Fibroblast of skin of left biceps (primary cell): ENCODE measurements at places on chromosomes 1 and 21.

- DNase-seq = peak; percentile 15
These were observed 18.6 kb downstream of the RO60 start for GRCh38 chr1:193077991-193078390.

GRCh38 chr1:99397029-99397428 lies 132.7 kb downstream of the PLPPR4 start:
- DNase-seq = no peak

DNA sequence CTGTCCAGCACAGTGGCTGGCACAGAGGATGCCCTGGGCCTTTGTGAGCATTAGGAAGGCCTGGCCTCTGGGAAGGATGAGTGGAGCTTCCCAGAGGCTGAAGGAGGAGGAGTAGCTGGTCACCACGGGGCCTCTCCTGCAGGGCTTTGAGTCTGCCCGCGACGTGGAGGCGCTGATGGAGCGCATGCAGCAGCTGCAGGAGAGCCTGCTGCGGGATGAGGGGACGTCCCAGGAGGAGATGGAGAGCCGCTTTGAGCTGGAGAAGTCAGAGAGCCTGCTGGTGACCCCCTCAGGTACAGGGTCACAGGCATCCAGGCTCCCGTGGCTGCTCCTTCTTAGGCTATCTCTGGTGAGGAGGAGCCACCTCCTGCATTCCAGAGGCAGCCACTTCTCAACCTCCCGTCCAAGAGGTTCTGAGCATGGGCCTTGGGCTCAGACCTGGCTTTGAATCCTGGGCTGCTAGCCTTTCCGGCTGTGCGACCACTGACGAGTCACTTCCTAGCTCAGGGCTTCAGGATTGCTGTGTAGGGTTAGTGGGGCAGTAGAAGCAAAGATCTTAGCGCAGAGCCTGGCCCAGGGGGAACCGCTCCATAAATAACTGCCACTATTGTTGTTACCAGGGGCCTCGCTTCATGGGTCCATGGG lies 14.0 kb downstream of the SESN2 start:
- DNase-seq = no peak

DNA sequence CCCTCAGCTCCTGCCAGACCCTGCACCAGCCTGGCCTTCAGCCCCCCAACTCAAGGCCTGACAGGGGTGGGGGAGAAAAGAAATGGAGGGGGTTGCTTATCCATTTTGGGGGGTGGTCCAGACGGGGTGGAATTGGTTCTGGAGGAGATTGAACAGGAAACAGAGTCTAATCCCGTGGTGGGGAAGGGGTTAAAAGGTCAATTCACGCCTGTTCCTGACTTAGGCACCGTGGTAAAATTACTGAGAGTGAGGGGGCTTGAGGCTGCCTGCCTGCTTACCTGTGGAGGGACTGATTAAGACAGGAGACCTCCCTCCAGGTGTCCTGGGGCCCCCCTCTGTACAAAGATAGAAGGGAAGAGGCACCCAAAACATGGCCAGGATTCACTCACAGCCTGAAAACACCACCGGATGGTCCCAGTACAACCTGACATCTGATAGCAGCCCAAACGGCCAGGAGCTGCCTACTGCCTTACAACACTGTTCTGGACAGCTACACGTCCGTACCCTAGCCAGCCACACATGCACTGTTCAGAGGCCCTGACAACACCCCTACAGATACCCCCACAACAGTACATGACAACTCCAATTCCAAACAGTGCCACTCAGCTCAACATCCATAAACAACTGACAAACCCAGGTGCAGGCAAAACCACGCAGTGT lies 31.8 kb downstream of the AHDC1 start:
- no peak for DNase-seq

DNA sequence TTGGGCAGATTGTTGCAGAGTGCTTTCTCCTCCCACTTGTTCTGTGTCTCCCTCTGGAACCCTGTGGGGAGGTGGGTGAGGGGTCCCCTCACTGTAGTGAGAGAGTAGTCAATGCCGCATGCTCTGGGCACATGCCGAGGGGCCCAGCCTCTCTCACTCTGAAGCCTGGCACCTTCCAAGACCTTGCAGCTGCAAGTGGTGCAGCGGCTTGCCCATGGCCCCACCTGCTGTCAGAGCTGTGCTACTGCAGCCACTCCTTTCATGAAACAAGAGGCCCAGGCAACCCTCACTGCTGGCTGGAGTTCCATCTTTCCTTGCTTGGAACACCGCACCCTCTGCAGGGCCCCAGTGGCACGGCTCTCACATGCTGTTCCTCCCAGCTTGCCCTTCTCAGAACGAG lies 58.4 kb upstream of the COL6A1 start:
- peak; percentile 11 for DNase-seq

GRCh38 chr1:46246548-46247435 lies 771 bp upstream of the RAD54L start:
- no peak for DNase-seq

DNA sequence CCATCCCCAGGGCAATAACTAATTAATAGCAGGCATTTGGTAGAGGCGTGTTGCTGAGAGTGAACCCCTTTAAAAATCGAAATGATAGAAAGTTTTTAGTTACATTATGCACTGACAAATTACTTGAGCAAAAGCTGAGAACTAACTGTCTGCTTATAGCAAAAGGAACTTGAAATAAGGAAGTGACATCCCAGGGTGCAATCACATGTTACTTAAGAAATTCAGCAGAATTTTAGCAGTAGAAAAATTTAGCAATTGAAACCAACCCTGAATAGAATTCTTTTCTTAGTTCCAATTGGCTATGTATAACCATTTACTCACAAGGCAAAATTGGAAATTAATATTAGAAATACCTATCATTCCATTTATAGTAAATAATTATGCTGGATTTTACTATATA lies 139.5 kb upstream of the SAMSN1 start:
- DNase-seq = no peak

- DNase-seq = no peak
These were observed 112.1 kb downstream of the RUNX1 start for GRCh38 chr21:34936883-34937563.

- no peak for DNase-seq
These were observed 287.4 kb upstream of the ZP4 start for GRCh38 chr1:238177960-238178645.

- no peak for DNase-seq
These were observed 302.2 kb upstream of the DEPDC1 start for GRCh38 chr1:68799096-68799495.

GRCh38 chr1:40945491-40945973 lies 34.0 kb upstream of the CTPS1 start:
- no peak for DNase-seq

DNA sequence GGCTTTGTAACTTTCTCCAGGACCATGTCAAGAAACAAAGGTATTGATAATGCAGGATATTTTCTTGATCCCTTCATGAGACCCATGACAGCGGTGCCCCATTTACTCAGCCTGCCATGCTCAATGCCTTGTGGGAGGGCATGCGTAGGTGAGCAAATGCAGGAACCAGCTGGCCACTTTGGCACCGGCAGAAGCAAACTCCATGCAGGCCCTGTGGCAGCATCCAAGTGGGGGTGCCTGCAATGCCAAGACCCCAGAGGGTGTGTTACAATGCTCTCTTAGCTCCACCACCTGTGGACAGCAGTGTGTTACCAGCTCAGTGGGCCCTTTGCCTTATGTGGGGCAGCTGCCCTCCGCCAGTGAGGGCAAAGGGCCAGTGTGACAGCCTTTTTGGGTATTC lies 108.1 kb downstream of the ATP1B1 start:
- DNase-seq = no peak

DNA sequence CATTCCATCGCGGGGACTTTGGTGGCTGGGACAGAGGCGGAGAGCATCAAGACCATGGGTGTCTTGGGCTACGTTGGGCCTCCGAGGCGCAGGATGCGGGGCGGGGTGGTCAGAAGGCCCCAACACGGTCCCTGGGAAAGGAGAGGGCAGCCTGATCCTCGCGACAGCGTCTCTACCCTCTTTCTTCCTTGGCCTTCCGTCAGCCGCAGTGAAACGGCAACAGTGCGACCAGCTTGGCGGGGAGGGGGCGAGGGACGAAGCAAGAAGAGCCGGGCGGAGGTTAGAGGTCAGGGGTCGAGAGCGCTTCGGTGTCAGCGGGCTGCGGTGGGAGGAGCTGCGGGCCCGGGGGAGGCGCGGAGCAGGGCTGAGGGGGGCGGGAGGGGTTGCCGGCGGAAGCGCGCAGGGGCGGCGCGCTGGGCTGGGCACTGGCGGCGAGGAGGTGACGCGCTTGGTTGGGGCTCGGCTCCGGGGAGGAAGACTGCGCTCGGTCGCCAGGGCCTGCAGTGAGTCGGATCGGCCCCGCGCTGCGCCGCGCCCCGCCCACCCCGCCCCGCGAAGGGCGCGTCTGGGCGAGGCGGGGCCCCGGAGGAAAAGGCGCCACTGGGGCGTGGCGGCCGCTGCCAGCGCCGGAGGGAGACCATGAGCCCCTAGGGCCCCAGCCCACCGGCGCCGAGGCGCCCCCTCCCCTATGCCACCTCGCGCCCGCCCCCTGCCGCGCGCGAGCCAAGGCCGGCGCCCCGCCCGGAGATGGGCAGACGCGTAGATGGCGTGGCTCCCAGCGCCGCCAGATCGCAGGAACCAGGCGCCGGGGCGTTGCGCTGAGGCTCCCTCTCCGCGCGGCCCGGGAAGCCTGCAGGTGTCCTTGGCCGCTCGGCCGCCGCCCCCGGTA lies at the start of gene KCNC4:
Gene KCNC4, plus strand, starts transcription at position 600 of the 889 bp plus-strand sequence. CDS start 1,186 bp downstream, outside the sequence.
- DNase-seq = peak; percentile 32

- DNase-seq = no peak
These were observed 161.8 kb upstream of the IRF2BP2 start for GRCh38 chr1:234771642-234772344.

DNA sequence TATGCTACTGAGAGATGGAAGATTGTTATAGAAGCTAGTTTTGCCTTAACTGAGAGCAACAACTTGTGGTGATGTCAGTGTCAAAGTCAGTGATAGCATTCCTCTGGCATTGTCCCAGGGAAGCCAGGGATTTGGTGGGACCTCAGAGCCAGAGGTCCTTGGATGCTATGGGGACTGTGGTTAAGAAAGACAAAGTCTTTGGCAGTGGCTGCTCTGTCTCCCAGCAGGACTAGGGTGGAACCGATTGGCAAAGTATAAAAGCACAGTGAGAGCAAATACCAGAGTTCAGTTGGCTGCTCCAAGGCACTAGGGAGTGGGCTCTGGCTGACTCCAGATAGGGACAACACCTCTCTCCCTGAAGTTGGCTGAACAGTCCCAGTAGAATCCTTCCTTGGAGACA lies 104.8 kb downstream of the GDAP2 start:
- DNase-seq = no peak

GRCh38 chr21:39388038-39388810 lies 39.3 kb upstream of the HMGN1 start:
- peak; percentile 23 for DNase-seq

DNA sequence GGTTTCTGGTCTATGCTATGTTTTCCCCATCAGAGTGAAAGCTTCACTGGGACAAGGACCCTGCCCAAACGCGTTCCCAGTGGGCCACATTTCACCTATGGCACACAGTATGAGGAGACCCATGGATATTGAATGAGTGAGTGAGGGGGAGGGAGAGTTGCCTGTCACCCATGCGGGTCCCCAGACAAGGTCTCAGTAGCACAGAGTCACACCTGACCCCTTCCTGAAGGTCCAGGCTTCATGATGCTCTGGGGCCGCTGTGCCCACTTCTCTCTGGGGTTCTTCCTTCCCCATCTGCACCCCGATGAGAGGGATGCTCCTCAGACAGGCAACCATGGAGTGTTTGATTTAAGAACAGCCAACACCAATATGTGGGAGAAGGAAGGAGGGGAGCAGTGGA lies 72.3 kb upstream of the CSF3R start:
- no peak for DNase-seq

DNA sequence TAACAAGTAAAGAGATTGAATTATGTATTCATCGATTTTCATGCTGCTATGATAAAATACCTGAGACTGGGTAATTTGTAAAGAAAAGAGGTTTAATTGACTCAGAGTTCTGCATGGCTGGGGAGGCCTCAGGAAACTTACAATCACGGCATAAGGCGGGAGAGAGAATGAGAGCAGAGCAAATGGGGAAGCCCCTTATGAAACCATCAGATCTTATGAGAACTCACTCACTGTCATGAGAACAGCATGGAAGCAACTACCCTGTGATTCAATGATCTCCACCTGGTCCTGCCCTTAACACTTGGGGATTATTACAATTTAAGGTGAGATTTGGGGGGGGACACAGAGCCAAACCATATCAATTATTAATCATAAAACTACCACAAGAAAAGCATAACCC lies 3.3 kb upstream of the GBP3 start:
- no peak for DNase-seq

GRCh38 chr1:207832796-207833195 lies 78.1 kb downstream of the CD34 start:
- no peak for DNase-seq

DNA sequence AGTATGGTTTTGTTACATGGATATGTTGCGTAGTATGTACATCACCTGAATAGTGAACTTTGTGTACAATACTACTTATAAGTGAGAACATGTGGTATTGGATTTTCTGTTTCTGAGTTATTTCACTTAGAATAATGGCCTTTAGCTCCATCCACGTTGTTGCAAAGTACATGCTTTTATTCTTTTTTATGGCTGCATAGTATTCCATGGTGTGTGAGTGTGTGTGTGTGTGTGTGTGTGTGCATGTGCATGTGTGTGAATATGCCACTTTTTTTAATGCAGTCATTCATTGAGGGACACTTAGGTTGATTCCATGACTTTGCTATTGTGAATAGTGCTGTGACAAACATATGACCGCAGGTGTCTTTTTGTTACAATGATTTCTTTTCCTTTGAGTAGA lies 147.8 kb downstream of the LEPR start:
- no peak for DNase-seq

GRCh38 chr1:2273401-2274090 lies 45.4 kb downstream of the SKI start:
- DNase-seq = no peak

DNA sequence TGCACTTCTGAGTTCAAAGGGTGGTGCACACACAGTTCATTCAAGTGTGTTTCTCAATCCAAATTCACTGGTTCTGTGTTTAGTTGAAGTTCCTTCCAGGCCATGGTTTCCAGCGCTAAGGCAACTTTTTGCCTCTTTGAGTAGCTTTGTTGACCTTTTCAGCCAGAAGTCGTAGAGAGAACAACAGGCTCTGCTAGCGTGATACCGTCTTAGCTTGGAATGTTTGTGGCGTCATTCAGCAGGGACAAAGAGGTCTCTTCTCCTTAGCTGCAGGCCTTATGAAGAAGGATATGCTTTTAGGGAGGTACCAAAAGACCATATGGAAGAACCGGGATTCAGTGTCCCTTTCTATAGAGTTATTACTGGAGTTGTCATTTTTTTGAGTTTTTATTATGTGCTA lies 65.7 kb downstream of the CNIH3 start:
- no peak for DNase-seq

DNA sequence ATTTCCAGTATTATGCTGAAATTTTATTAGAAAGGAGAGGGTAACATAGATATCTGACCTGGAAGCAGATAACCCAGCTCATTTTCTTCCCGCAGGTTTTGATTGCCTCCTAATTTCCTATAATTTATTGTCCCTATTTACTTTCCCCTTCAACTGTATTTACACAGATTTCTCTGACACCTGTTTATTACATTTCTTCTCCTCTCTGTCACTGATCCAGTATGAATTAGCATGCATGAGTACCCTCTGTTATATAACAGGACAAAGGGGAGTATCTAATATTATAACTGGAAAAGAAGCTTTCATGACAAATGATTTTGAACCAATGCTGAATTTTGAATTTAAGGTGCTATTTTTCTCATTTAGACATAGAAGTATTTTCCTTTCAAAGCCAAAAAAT lies 37.4 kb downstream of the DENND1B start:
- DNase-seq = no peak

GRCh38 chr1:232880354-232880753 lies 70.1 kb upstream of the NTPCR start:
- no peak for DNase-seq

GRCh38 chr1:46583494-46583893 lies 20.6 kb downstream of the MKNK1 start:
- DNase-seq = no peak
